ENCODE measurements at places on chromosomes 1 and 21.

DNA sequence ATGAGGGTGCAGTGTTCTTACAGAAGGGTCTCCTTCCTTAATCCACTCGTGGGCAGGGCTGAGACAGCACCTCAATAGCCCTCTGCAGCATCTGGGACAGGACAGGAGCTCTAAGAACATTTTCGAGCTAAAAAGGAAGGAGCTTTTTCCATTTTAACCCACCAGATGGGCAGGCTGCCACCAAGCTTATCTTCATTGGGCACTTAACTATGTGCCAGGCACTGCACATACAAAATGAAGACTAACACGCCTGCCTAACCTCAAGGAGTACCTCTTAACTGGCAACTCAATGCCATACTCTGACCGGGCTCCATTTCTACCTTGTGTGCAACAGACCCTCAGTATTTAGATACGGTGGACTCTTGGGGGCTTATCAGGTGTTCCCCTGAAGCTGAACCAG lies 48.2 kb downstream of the SSBP3 start:
- no peak for DNase-seq

- DNase-seq: no peak
These were observed 4.4 kb upstream of the PIK3C2B start for GRCh38 chr1:204498981-204499380.

GRCh38 chr1:24362982-24363614 lies 43.9 kb downstream of the GRHL3 start:
- no peak for DNase-seq

GRCh38 chr1:97252076-97252475 lies 530.5 kb downstream of the PTBP2 start:
- DNase-seq: no peak

DNA sequence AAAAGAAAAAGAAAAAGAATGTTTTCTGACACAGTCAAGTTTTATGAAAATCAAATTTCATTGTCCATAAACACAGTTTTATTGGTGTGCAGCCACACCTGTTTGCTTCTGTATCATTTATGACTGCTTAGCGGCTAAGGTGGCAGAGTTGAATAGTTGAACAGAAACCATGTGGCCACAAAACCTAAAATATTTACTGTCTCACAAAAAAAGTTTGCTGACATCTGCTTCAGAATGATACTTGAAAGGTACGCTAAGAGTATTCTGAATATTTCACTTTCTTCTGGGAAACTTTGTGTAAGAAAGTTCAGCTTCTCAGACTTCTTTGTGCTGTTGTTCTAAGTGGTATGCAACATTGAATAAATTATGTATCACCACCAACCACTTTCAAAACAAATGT lies 6.2 kb downstream of the KCNK1 start:
- no peak for DNase-seq

DNA sequence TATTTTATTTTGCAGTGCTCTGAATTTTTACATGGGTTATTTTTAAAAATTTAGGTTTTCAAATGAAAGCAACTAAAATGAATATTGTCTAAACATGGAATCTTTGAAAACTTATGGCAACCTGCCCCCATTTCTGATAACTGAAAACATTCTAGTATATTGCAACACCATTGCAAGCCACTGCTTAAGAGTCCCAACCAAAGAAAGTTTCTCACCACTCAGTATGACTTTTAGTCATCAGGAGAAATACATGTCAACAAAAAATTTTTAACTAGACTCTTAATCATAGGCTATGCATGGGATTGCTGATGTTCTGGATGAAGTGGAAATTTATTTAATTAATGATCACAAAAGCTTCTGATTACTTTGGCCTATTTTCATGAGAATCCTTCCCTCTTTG lies 112.1 kb downstream of the TNFSF18 start:
- DNase-seq: no peak

GRCh38 chr1:226063224-226063976 lies 884 bp downstream of the H3-3A start:
- DNase-seq: no peak

- no peak for DNase-seq
These were observed 95.4 kb downstream of the INTS7 start for GRCh38 chr1:211939876-211940468.

- DNase-seq: no peak
These were observed 14.4 kb upstream of the VPS26C start for GRCh38 chr21:37281579-37281978.

DNA sequence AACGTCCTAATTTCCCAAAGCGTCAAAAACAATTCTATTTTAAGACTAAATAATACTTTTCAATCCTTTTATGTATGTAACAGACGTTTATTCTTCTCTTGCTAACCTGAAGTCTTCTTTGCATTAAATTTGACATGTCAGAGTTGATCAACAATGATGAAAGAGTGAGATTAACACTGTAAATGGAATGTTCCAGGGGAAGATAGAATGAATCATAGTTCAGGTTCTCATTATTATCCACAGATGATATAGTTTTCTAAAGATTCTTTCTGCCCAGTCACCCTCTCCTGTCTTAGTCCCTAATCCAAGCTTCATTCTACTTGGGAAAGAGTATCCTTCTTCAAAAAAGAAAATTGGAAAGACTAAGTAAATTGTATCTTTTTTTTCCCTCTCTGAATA lies 38.9 kb downstream of the SDCCAG8 start:
- no peak for DNase-seq

DNA sequence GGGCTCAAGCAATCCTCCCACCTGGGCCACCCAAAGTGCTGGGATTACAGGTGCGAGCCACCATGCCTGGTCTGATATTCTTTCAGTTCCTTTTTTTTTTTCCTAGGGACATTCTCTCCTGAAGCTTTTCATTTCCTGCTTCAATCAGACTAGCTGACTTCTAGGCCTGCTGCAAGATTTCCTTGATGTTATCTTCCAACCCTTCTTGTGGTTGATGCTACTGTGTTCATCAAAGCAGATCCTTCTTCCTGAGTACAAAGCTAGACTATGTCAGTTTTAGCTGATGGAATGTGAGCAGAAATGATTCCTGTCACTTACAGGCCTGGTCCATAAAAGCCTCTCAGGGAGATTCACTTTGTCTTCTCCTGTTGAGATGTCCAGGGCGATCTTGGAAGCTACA lies 146.4 kb downstream of the CDC7 start:
- no peak for DNase-seq

- no peak for DNase-seq
These were observed 692.7 kb downstream of the LTN1 start for GRCh38 chr21:28299946-28300345.

GRCh38 chr1:38005195-38006007 lies at the start of gene FHL3:
Gene FHL3, minus strand, starts transcription at chr1:38005514. Its CDS starts 6,102 bp downstream, at chr1:37999412.
- no peak for DNase-seq

DNA sequence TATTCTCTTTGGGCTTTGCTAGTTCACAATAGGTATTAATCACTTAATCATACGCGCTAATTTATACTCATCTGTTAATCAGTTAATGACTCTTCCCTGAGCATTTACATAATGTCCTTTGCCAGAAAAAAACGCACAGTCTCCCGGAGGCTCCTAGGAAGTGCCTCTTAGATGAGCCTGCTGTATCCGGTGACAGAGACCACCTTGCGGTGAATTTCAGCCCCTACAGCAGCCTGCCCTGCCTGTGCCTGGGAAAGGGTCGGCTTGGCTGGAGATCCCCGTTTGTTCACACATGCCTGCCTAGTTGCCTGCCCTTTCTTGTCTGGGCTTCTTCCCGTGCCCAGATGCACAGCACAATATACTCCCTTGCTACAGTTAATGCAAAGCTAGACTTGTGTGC lies 152.9 kb downstream of the ZBTB18 start:
- DNase-seq: peak; percentile 51

- no peak for DNase-seq
These were observed 37.2 kb downstream of the DNTTIP2 start for GRCh38 chr1:93841771-93842170.

DNA sequence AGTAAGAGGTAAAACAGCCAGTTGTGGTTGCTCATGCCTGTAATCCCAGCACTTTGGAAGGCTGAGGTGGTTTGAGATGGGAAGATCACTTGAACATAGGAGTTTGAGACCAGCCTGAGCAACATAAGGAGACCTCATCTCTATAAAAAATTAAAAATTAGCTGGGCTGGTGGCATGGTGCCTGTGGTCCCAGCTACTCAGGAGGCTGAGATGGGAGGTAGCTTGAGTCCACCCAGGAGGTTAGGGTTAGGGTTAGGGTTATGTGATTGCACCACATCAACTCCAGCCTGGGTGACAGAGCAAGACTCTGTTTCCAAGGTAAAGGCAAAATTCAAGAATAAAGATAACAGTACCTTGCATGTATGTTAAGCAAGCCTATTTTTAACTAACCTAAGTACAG lies 3.5 kb downstream of the SAMSN1 start:
- DNase-seq: no peak

DNA sequence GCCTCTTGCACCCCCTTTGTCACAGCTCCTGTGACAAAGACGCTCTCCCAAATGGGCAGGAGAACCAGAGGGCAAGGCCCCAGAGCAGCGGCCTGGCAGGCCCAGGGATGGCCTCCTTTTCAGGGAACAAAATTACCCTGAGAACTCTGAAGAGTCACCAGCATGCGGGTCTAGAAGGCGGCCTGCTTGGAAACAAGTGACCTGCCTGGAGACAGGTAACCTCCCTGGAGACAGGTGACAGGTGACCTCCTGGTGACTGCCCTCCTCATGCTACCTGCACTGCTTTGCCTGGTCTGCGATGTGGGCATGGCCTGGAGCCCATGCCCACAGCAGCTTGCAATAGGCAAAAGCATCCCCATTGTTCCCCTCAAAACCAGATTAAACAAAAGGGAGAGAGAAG lies 86.5 kb upstream of the ZC3H12A start:
- DNase-seq: no peak

GRCh38 chr21:32860399-32860798 lies 88.8 kb upstream of the PAXBP1 start:
- no peak for DNase-seq

GRCh38 chr1:185972096-185972850 lies 238.1 kb downstream of the HMCN1 start:
- no peak for DNase-seq

DNA sequence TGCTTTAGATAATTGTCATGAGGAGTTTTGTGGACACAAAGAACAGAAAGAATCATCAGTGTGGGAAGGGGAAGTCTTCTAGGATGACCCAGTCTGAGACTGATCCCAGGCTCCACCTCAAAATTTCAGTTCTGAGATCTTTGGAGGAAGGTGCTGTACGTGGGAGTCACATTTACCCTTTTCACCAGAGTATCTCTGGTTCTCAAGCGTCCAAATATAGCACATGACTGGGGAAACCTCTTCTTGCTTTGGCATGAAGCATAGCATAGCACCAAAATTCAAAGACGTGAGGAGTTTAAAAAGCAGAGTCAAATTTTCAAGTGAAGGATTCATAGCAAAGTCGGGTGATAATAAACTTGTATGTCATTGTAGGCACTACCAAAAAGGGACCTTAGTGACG lies 96.5 kb downstream of the LRRC53 start:
- DNase-seq: no peak

GRCh38 chr21:36641886-36642285 lies 57.0 kb upstream of the SIM2 start:
- no peak for DNase-seq

Measured in D721Med (cell line).